ENCODE measurements at places on chromosomes 4 and X.

- DNase-seq: no peak
Observed at GRCh38 chr4:60744767-60745166, 455.4 kb upstream of the ADGRL3 start.

GRCh38 chr4:135963009-135963408, 1569.3 kb downstream of the PCDH18 start:
- DNase-seq: no peak

- DNase-seq: no peak
Observed at GRCh38 chr4:83561381-83561780, 25.5 kb downstream of the GPAT3 start.

DNA sequence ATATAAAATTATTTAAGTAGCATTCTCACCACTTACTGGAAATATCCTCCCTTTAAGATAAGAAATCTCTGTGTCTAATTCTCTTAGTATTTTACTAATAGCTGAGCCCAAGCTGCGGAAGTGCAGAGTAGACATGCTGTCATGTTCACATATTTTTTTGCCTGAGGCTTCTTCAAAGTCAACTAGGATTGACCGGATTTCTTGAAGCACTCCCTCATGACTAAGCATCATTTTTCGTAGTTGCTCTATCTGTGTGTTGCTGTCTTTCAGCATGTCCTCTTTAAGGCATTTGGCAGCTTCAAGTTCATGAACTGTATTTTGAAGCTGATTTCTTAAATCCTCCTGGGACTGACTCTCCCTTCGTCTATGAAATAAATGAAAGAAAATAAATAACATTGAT, 36.9 kb downstream of the CCDC158 start:
- DNase-seq: no peak

GRCh38 chrX:9172464-9172850, 138.5 kb upstream of the FAM9B start:
- DNase-seq: no peak

- DNase-seq: no peak
Observed at GRCh38 chr4:54659313-54659712, 1.6 kb downstream of the KIT start.

- DNase-seq: no peak
Observed at GRCh38 chr4:173432430-173432829, 33.5 kb upstream of the SCRG1 start.

DNA sequence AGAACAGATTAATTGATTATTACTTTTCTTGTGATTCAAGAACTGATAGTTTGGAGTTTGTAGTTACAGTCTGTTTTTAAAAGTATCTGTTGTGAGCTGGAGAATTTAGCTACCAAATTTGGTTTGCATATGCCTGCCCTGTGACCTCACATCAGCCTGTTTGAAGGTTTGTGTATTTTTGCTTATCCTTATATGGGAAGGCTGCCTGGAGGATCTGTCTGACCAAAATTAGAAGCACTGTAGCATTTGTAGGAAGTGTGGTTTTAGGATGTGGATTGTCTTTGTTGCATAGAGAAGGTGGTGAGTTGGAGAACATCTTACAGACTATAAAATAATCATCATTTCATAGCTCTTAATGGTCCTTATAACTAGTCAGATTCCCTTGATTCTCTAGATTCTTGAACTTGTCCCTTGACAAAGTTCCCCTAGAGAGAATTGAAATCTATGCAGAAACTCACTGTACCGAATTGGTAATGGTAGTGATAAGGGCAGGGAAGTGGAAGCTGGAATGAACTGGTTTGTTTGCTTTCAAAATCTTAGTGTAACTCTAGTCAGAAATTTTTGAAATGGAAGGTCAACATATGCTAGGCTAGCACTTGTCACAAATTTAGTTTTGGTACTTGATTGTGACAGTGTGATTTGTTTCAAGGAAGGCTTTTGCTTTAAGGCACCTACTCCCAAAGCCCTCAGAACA, 57.3 kb downstream of the SH3BGRL start:
- no peak for DNase-seq

GRCh38 chrX:134520860-134521390, 61.0 kb downstream of the HPRT1 start:
- no peak for DNase-seq

DNA sequence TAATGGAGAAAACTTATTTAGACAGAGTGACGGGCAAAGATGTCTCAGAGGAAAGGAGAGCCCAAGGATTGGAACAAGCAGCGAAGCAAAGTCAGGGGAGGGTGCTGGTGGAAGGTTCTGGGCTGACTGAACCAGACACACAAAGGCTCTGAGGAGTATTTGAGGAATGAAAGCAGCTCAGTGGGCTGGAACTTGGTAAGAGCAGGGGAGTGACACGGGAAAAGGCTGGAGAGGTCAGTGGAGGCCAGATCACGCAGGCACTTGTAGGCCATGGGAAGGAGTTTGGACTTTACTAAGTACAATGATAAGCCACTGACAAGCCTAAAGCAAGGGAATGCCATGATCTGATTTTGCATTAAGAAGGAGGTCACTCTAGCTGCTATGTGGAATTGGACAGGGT, 71.4 kb downstream of the TSC22D3 start:
- DNase-seq: no peak

DNA sequence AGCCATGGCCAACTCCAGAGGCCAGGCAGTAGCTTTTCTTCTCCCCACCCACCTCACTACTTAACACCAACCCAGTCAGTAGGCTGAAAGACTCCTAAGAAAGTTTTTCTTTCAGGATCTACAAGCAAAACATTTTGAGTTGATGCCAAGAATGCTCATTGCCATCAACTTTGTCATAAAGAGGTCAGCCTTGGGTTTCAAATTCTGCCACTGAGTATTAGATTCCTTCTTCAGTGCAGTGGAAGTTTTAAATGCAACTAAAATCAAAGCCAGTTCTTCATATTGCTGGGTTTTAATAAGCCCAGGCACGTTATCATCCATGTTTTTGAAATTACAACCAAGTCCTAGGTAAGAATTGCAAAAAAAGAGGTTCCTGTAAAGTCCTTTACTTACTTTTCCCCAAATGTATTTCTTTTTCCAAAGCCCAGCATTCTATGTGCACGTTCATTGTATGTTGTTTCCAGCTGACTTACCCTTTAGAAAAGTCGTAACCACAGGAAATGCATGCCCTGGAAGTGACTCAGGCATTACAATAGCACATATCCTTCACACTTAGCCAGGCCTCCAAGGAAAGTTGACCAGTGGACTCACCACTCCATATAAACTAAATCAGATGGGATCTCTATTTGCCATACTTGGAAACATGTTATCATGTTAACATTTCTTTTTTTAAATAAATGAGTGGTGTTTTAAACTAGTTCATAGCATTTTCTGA, 229.9 kb downstream of the SOX3 start:
- DNase-seq: no peak

- no peak for DNase-seq
Observed at GRCh38 chrX:53732797-53733196, 46.3 kb upstream of the HUWE1 start.

DNA sequence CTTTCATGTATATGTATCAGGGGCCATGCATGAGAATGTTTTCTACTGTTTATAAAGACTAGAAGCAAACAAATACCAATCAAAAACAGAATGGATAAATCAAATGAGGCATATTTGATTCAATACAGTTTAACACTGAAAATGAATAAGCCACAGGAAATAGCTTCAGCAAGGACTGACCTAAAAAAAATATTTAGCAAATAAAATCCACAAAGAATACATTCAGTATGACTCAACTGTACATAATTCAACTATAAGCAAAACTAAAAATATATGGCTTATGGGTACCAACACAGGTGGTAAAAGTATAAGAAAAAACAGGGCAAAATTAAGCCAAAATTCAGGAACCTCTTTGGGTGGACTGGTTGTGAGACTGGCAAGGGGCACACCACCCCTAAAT, 112.9 kb downstream of the KCNIP4 start:
- no peak for DNase-seq

DNA sequence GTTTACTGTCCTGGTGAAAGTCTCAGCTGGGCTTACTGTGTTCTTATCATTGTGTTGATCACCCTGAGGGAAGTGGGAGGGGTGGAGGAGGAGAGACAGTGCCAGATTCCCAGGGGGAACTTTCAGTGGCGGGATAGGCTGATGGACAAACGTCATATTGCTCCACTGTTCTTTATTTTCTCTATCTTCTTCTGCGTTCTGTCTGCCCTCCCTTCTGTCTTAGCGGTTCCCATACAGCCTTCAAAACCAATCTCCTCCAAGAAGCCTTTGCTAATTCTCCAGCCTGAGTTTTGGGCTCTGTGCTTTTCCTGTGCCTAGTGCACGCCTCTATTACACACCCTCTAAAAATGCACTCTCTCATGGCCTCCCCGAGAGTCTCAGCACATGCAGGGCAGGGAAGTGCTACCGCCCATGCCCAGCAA, 448.7 kb upstream of the FAT1 start:
- DNase-seq: no peak

- DNase-seq: no peak
Observed at GRCh38 chr4:2663275-2663674, 92.9 kb downstream of the TNIP2 start.

DNA sequence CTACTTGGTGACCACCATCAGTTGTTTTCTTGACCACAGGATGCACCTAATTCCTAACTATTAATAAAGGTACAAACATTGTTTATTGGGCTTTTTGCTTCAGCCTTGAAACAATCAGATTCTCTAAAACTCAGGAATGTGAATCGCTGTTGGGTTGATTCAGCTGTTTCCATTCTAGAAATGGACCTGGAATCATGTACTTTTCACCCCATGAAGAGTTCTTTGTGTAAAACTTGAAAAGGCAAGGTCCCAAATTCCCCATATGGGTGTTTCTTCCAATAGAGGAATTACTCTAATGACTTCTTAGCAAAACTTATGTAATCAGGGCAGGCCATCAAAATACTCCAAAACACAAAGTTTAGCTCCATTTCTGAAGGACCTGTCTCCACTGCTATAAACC, 7.4 kb downstream of the AFAP1 start:
- DNase-seq: no peak

- no peak for DNase-seq
Observed at GRCh38 chr4:33494150-33494549, 2750.2 kb downstream of the ARAP2 start.

DNA sequence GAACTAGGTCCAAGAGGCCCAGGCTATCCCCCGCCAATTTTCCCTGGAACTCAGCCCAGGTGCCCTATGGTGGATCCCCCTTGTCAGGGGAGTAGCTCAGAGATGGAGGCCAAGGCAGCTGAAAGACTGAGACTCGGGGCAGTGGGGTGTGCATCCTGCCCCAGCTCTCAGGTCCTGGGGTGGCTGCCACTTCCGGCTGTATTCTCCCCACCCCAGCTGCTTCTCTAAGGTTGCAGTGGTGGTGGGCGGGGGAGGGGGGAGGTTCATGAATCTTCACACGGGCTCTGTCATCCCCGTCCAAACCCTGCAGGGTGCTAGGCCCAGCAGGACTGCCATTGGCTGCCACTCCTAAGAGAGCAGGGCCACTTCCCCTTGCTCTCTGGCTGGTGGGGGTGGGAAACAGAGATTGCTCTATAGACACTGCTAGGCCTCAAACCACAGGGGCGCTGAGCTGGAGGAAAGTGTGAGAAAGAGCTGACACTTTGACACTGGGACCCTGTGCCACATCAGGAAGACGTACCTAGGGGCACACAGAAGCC, 1.5 kb downstream of the SASH3 start:
- peak; percentile 28 for DNase-seq

GRCh38 chr4:26130173-26130572, 190.6 kb upstream of the RBPJ start:
- DNase-seq: no peak

- DNase-seq: no peak
Observed at GRCh38 chr4:188374871-188375270, 235.6 kb downstream of the TRIML1 start.

DNA sequence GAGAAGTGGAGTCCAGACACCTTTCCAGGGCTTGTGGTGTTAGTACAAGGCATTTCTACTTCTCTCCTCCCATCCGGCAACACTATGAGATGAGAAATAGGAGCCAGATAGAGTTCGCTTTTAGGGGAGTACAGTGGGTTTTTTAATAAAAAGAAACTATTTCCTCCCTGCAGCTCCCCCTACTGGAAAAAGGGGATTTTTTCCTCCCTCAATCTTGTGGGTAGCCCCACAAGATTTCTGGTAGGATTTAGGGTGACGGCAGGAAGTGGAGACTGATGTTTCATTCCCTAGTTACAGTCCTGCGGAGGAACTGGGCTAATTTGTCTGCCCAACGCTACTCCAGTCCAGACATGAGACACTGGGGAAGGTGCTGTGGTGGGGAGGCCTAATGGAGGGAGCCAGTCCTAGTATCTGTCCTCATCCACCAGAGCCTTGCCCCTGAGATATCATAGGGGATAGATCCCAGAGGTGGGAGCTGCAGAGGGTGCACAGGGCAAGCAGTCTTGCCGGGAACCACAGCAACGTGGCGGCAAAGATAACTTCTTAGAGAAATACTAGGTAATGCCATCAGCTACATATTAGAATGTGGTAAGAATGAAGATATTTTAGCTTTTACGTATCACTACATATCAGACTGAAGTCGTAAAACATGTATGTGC, 45.5 kb upstream of the PRKG2 start:
- no peak for DNase-seq

DNA sequence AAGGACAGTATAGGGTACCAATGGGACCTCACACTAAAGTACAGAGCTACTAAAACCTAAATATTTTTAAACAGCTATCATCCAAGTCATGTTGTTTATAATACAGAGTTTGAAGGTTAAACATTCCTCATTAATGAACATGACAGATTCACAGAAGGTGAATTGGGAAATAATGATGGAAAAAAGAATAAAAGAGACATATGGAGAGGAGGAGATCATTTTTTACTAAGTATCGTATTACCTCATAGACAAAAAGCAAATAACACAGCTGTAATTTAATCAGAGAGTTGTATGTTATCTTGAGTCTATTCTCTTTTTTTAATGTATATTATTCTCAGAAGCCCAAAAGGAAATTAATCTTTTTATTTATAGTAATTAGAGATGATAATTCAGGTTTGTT, 7.9 kb downstream of the PLK4 start:
- no peak for DNase-seq

- DNase-seq: no peak
Observed at GRCh38 chrX:114964374-114964773, 53.0 kb downstream of the IL13RA2 start.

DNA sequence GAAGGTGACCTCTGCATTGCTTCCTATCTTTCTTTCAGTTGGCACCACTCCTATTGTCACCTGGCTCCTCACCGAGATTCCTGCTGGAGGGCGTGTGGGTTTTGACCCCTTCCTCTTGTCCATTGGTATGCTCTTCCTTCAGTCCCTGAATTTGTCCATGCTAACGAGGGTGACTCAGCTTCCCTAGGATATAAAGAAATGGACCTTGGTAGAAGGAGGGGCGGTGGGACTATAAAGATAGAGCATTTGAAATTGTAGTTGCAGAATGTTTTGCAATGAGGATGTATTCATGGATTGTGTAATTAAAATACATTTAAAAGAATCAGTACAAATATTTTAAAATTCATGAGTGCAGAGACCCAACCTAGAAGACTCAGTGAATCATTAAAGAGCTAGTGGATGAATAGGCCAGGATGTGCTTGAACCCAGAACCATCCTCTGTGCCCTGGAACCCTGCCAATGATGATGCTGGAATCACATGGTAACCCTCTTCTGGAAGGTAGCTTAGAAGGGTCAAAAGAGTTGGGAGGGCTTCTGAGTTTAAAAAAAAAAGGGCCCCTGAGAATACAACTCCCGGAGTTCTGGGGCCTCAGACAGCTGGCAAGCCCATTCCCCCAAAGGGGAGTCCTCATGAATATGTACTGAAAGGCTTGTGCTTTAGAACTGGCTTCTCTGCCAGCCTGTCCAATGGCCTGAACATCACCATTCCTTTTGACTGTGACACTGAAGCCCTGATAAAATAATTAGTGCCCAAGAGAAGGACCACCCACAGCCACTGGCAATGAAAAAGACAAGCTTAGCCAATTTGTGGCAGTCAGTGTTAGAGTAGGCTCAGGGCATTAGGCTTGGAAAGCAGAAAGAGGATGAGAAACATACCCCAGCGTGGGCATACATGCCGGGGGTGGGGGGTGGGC, 8.0 kb downstream of the XPNPEP2 start:
- DNase-seq: no peak

Data from esophagus squamous epithelium (tissue), 5 donors.